Activated B cell treated with CpG ODN at 0.5 μM for 24 hours (primary cell): ENCODE measurements at places on chromosomes 12 and 14.

DNA sequence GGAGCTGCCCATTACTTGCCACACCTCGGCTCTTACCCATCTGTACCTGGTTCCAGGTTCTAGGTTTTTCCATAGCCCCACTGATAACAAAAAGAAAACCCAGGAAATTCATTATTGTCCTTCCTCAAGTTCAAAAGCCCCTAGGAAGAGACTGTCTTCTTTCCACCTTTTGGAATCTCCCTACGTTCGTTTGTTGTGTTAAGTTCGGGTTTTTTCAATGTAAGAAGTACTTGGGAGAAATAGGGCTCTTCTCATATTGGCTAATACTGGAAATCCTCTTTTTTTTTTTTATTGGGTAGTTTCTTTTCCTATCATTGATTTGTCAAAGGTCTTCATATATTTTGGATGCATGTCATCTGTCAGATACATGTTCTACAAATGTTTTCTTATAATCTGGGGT lies 17.3 kb downstream of the SLC15A5 start:
- DNase-seq, result no peak

DNA sequence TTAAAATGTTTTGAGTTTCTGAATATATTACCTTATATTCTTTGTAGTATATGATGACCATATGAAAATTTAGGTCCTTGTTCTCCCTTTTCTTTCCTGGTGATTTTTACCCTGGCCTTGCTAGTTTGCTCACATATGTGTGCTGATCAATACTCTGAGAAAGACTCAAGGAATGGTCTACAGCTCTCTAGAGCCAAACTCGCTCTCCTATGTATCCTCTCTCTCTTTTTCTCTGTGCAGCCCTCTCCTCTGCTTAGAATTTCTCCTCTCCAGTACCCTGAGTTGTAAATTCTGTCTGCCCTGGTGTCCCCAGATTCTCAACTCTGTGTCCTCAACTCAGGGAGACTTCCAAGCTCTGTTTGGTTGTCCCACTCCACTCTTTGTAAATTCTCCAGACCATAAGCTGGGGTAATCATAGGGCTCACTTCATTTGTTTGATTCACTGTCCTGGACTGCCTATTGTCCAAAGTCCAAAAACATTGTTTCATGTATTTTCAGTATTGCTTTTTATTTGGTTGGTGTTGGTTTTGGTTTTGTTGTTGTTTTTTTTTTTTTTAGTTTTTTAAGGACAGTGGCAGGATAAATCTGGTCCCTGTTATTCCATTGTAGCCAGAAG lies 41.0 kb downstream of the FOXA1 start:
- DNase-seq, result no peak

GRCh38 chr12:49627752-49628360 lies 4.5 kb downstream of the PRPF40B start:
- no peak for DNase-seq

DNA sequence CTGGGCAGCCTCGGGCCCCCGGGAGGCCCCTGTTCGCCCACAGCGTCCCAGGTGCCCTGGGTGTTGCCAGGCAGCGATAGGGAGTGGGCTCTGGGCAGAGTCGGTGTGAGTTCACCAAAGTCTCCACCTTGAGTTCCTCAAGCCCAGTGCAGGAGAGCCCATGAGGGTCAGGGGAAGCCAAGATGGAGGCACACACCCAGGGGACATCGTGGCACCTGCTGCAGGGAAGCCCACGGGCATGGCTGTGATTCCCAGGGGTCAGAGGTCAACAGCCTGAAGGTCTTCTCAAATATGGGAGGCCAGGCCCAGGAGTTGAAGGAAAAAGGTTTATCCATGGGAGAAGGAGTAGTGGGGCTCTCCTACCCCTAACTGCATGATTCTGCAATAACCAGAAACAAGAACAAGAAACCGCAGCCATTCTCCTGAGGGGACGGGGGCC lies 148.8 kb downstream of the ADGRD1 start:
- DNase-seq, result peak; percentile 9

DNA sequence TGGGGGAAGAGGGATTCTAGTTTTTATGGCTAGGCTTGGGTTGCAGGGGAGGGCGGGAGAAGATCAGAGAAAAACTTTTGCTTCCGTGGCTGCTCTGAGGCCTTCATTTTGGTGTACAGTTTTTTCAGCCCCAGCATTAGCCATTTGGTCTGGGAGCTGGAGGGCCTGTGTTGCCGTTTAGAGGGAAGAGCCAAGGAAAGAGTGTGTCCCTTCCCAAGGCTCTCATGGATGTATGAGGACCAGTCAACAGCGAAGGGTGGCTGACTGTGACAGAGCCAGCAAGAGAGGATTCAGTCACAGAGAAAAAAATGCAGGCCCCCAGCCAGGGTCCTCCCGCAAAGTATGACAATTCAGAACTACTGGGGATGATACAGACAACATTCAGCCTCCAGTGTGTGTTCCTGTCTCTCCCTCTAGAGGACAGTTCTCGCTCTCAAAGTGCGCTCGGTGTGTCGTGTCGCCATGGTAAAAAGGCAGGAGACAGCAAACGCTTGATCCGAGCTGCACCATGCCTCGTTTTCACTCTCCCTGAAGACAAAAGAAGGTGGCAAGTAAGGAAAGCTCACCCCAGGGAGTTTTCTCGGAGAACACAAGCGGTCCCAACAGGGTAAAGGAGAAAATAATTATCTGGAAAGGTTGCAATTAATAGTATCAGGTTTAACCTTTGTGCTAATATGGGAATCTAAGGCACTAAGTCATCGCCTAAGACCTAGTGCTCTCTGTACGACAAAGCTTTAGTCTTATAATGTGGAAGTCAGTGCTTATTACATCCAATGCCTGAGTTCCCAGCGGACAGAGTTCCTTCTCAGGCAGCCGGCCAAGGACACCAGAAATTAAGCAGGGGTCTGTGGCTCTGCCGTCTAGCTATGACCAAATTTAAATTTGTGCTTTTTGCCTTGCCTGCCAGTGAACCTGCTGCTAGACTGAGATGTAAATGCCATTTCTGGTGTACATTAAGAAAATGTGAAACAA lies 157.3 kb upstream of the PLXNC1 start:
- no peak for DNase-seq

- DNase-seq, result no peak
These were observed 971.7 kb downstream of the FLRT2 start for GRCh38 chr14:86501611-86502010.

- DNase-seq, result no peak
These were observed 95.1 kb downstream of the LLPH start for GRCh38 chr12:66035288-66035966.

DNA sequence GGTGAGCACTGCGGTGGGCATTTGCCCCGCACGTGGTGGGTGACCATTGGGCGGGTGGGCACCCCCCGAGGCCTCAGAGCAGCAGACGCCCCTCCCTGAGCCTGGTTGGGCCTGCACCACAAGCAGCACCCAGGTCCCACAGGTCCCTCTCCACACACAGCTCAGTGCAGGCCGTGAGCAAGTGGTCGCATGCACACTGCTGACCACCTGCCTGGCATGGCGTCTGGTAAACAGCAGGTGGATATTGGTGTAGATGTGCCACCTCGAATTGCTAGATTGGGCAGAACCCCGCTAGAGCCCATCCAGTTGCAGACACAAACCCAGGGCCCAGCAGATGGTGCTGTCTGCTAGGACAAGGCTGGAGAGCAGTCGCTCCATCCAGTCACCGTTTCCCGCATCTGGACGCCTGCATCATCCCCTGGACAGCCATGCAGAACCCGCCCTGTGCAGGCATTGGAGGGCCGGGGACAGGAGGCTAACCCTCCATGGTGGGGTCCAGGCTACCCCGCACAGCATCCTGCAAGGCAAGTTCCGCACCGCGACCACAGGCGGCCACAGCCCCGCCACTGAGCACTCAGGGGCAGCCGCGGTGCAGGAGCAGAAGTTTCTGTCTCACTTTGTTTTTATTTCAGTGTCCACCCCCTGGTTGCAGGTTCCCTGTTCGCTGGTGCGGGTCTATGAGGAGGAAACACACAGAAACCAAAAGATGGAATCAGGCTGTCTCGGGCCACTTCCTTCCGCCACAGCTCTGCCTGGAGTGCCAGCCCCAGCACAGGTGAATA lies 45.6 kb upstream of the RIMBP2 start:
- no peak for DNase-seq

DNA sequence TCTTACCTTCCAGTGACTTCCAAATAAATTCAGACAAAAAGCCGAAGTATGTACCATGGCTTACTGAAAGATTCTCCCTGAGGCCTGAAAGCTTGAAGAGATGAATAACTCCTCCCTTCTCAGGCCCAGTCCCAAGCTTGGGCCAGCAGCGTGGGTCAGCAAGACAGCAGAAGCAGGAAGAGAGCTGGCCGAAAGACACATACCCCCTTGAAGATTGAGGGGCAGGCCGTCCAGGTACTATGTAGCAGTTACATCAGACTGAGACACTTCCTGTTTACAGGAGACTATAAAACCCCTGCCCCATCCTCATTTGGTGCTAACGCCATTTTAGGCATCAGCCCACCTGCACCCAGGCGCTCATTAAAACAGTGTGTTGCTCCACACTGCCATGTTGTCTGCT lies 15.0 kb downstream of the NDUFA12 start:
- DNase-seq, result no peak

DNA sequence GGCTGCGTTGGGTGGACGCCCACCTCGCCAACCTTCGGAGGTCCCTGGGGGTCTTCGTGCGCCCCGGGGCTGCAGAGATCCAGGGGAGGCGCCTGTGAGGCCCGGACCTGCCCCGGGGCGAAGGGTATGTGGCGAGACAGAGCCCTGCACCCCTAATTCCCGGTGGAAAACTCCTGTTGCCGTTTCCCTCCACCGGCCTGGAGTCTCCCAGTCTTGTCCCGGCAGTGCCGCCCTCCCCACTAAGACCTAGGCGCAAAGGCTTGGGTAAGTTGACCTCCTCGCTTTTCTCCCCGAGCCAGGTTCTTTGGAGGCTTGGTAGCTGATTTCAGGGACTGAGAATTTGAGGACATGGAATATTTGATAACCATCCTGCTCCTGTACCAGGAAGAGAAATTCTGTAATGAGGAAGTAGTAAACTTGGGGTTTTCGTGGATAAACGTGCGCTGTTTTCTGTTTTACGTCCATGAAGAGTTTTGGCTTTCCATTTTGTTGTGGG lies 530 bp downstream of the APAF1 start:
- DNase-seq, result no peak

DNA sequence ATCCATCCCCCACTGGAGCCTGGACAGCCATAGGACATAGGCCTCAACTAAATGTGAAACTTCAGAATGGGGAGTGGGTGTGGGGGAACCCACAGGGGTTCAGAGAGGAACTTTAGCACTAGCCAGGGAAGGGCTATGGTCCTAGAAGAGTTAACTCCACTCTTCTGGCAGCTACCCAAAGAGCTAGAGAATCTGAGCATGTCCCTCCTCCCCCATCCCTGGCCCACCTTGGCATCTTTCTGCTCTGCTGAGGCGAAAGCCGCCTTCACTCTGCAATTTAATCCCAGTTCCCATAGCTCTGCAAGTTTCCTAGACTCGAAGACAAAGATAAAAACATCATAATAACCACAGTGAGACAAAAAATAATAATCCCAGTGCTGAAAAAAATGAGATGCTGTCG lies 214.7 kb upstream of the RTL1 start:
- no peak for DNase-seq

GRCh38 chr12:132218527-132218875 lies 74.2 kb downstream of the NOC4L start:
- DNase-seq, result no peak

- no peak for DNase-seq
These were observed 44.9 kb downstream of the IL31 start for GRCh38 chr12:122129131-122129530.

DNA sequence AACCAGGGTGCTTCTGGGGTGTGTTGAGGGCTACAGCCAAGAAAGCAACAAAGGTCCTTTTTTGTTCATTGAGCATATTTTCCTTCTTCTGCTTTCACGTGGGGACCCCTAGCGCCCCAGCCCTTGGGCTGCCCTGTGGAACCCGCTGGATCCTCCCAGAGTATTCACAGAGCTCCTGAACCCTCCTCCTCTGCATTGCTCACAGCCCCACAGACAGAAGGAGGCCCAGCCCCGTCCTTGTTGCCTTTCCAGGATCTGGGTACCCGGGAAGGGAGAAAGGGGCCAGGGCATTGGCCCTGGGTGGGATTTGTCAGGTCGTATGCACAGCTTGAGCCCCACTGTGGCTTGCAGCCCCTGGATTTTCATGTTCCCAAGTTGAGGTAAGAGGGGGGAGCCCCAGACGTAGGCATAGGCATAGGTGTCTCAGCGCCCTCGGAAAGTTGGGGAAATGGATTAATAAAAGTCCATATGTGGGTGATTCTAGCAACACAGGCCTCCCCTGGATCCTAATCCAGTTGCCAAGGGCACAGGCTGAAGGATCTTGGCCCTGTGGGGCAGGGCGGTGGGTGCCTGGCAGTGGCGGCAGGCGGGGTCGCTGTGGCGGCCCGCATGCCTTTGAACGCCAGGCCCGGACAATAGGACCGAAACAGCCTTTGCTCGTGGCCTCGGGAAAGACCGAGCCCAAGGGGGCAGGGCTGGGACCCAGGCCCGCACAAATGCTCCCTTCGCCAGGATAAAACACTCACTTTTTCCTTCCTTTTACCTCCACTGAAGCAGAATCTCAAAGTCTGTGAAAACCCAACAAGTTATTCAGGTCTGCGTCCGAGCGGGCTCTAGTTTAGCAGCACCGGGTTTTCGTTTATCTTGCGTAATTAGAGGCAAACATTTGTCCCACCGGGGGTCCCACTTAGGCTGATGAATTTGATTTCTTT lies 3.0 kb upstream of the HOXC10 start:
- no peak for DNase-seq

- DNase-seq, result no peak
These were observed 6.7 kb upstream of the SERPINA6 start for GRCh38 chr14:94329857-94330256.

DNA sequence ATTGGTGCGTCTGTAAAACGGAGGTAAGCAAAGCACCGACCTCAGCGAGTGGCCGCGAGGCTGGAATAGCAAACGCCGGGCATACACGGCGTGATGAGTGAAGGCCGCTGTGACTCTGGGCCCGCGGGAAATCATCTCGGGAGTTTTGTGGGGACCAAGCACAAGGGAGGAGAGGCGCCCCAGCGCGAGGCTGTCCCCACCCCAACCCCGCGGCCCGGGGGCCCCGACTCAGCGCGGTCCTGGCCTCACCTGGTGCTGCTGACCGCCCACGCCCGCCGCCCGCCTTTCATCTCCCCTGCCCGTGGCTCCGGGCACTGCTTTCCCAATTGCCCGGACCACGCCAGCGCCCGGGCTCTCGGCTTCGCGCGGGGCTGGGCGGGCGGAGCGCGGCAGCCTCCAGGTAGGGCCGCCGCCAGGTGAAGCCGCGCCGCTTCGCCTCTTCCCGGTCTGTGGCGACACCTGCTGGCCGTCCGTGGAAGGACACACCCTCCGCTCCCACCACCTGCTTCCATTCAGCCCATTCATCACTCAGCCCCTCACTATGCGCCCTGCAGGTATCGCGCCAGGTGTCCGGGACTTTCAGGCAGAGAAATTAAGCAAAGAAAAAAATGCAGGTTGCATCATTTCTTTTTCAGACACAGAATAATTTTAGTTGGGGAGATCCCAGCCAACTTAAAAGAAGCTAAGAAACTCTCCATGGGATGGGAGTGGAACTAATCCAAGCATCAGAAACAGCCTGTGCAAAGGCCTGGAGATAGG lies 360.4 kb downstream of the MED13L start:
- DNase-seq, result peak; percentile 64

GRCh38 chr12:113136128-113136989 lies 798 bp upstream of the RASAL1 start:
- peak; percentile 40 for DNase-seq
